ENCODE measurements at places on chromosomes 3 and 15.

DNA sequence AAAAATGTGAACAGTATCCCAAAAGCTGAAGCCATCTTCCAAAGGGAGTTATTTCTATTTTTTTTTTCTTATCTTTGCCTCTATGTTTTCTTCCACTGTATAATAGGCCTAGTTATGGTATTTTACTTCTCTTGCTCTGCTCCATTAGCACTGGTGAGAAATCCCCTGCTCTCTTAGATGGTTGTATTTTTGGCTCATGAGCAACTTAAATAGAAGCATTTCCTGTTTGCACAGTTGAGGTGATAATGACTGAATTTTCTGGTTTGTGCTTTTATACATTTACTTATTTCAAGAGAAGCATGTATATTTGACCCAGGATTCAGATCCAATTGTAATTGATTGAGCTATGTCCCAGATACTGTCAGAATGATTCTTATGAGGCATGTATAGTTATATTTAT is 61.6 kb upstream of the CD200R1L start:
- no peak for DNase-seq

GRCh38 chr3:185658943-185659342 is 72.8 kb downstream of the SENP2 start:
- DNase-seq: no peak

- no peak for DNase-seq
Measured at GRCh38 chr3:116198087-116198486, 247.2 kb downstream of the LSAMP start.

GRCh38 chr3:31161889-31162288 is 267.4 kb upstream of the GADL1 start:
- no peak for DNase-seq
